ENCODE measurements at places on chromosomes 11 and 22.

DNA sequence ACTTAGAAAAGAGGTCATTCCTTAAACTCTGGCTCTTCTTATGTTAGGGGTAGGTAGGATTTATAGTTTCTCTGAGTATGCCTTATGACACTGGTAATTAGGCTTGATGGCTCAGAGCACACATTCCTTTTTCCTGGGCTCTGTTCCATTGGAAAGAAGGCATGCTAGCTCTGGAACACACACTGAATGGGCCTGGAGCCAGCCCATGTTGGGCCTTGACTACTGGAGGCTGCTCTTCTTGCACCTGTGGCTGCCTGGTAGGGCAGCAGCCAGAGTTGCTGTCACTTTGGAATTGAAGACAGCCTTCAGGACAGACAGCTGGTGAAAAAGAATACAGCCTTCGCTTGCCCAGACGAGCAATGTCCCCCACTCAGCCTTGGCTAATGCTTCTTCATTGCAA lies 18.2 kb downstream of the MCAM start:
- DNase-seq = no peak

DNA sequence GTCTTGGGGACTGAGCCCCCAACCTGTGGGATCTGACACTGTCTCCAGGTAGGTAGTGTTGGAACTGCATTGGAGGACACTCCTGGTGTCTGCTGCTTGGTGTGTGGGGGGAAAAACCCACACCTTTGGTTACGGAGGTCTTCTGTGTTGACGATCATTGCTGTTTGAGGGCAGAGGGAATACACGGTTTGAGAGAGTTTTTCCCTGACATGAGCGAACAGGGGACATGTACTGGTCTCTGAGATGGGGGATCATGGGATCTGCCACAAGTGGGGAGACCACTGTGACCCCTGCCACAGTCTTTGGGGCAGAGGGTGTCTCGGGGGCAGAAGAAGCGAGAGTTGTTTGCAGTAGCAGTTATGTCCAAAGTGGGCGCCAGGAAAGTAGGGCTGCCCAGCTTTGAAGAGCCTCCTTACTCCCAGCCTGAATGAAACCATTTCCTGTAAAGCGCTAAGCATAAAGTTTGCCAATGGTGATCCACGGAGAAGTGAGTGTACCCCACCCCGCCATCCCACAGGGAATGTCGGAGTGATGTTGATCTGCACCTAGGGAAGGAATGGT lies 5.4 kb upstream of the SAA2 start:
- no peak for DNase-seq

DNA sequence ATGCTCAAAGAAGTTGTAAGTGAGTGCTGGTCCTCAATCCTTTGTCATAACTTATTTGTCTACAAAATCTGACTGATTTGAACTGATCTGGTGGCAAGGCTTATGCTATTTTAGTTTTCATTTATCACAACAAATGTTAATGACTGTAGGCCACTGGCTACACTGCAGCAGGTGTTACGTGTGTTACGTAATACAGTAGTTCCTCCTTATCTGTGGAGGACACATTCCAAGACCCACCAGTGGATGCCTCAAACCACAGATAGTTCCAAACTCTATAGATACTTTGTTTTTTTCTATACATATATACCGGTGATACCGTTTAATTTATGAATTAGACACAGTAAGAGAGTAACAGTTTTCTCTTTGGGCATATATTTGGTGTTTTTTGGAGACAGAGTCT lies 7.0 kb downstream of the MADD start:
- DNase-seq = no peak

GRCh38 chr11:86119077-86119476 lies 50.2 kb upstream of the PICALM start:
- DNase-seq = peak; percentile 19

DNA sequence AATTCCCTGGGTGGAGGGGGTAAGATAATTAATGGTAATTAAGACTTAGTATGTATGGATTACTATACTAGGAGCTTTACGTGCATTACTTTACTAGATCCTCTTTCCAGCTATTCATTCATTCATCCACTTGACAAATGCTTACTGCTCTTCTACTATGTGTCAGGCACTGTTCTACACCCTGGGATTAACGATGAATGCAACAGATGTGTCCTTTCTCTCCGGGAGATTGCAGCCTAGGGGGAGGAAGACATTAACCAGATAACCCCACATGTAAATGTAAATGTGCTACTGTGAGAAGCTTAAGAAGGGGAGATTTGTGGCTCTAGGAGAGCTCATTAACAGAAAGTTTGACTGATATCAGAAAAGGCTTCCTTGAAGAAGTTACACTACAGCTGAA lies 1.7 kb downstream of the ANKK1 start:
- DNase-seq = no peak

GRCh38 chr11:80346353-80347059 lies 905.7 kb upstream of the TENM4 start:
- DNase-seq = no peak

DNA sequence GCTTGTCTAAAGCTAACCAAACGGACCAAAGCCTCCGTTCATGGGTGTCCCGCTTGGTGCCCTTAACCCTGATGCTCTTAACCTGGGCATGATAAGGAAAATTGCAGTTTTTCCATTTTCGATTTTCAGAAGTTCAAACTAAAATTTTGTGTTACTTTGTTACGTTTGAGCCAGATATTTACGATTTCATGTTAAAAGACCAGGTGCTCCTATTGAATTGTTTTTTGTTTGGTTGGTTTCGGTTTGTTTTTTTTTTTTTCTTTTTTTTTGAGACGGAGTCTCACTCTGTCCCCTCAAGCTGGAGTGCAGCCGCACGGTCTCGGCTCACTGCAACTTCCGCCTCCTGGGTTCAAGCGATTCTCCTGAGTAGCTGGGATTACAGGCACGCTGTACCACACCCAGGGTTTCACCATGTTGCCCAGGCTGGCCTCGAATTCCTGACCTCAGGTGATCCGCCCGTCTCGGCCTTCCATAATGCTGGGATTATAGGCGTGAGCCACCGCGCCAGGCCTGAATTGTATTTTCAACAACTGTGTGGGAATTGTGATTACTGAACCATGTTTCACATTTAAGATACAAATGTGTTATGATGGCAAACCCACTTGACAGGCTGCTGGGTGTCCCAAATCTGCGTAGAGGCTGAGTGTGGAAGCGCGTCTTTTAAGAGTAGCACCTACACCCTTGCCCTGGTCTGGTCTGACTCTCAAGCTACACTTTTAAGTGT lies 864 bp upstream of the USP28 start:
- DNase-seq = no peak

DNA sequence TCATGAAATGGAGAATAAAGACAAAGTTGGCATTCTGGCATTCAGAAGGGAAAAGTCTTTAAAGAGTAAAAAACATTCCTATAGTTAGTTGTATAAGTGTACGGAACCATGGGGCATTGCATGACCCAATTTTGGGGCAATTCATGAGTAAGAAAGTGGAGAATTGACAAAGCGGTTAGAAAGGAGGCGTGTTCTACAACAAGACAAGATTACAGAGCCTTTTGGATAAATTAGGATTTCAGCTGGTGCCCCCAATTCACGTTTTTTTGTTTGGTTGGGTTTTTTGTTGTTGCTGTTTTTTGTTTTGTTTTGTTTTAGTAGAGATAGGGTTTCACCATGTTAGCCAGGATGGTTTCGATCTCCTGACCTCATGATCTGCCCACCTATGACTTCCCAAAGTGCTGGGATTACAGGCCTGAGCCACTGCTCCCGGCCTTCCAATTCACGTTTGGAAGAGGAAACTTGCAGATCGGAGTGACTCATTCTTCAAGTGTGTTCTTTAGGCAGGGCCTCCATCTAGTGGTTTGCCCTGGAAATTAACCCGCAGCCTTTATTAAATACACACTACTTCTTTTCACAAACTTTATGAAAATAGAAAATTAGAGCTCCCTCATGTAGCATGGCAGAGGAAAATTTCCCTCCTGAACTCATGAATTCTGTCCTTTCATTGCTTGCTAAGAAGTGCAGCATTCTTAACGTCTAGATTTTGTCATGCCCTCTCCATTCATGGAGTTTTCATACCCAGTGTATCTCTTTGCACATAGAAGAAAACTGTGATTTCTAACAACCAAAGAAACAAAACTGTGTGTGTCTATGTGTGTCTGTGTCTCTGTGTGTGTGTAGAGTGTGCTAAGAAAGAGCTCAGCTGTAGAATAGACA lies 118.1 kb downstream of the BBOX1 start:
- peak; percentile 70 for DNase-seq

- DNase-seq = no peak
Observed at GRCh38 chr11:1039481-1040427, 3.2 kb upstream of the MUC6 start.

GRCh38 chr11:875769-876301 lies 33.2 kb downstream of the TSPAN4 start:
- DNase-seq = no peak

DNA sequence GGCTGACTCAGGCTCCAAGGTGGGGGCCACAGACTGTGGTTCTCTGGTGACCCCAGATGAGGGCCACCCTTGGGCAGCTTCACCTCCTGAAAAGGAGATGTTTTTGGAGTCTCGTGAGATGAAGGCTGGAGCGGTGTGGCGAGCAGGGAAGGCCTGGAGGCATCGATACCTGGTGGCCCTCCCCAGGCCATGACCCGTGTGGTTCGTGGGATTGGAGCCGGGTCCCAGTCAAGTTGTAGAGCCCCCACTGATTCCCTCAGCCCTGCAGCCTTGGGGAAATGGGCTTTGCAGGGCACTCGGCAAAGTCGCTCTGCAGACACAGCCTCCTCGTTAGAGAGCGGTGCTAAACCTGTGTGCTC lies 1083.4 kb downstream of the BRD1 start:
- DNase-seq = no peak

DNA sequence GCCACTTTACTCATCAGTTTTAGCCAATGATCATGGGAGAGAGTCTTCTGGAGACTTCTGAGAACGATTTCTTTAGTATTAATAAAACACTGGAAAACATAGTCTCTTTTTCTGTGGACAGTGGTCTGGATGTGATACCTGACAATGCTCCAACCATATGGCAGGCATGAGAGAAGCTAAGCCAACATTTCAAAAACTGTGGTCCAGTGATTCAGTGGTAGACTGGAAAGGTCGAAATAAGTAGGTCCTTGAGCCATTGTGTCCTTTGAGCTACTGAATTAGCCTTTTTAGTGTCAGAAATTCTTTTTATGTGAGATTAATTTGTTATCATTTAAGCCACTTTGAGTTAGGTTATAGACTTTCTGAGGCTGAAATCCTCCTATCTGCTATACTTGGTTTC lies 197.7 kb upstream of the CTSC start:
- DNase-seq = no peak

DNA sequence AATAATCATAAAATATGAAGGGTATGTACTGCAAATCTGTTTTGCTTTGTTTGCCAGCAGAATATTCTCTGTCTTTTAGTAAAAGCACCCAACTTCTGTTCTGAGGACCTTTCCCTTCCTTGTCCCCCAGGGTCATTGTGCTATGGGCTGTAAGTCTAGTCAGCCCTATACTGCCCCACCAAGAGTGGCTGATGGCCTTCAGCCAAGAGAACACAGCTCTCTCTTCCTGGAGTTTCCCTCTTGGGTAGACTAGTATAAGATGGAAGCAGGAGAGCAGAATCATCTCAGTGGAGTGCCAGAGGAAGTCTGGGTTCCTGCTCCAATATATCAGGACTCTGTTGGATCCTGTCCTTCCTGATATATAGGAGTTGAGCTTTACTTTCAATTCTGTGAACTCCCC lies 29.0 kb downstream of the MMP13 start:
- DNase-seq = no peak

DNA sequence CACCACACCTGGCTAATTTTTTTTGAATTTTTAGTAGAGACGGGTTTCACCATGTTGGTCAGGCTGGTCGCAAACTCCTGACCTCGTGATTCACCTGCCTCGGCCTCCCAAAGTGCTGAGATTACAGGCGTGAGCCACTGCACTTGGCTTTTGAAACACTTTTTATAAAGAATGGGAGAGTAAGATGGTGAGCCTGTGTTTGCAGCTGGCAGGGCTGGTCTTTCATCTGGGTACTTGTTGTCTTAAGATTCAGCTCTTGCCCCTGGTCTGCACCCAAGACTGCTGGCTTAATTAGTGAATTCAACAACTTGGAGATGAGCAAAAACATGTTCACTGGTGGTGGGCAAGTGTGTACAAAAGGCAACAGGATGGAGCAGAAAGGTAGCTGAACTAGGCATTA lies 4.0 kb downstream of the TSPAN18 start:
- DNase-seq = no peak

GRCh38 chr11:62922189-62922589 lies 1.0 kb upstream of the CHRM1 start:
- no peak for DNase-seq

DNA sequence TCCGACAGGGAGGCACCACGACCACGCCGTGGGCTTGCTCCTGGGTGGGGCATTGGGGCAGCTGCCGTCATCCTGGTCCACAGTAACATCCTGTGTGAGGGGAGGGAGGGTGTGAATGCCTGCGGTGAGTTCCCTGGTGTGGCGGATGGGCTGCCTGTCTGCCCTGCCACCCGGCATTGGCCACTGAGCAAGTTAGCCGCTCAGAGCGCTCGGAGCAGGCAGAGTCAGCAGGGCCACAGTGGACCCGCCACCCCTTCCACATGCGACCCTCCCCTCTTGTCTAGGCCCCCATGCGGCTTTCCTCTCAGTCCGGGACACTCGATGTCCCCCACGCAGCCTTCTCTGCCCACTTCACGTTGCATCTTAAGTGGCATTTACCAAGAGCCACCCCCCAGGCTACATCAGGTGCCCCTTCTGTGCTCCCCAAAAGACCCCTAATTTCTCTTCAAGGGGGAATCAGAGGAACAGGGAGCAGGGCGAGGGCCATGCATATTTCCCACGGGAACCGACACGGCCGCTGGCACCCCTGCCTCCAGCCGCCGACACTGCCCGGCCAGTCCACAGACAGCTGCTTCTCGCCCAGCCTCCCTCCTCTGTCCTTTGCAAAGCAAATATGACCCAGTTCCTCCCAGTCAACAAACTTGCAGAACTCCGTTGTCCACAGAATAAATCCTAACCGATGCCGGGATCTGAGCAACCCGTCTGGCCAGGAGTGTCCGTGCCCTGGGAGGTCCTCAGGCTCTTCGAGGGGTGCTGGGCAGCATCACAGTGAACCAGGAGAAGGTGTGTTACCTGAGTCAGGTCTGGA lies 1482.1 kb downstream of the TBC1D22A start:
- no peak for DNase-seq

DNA sequence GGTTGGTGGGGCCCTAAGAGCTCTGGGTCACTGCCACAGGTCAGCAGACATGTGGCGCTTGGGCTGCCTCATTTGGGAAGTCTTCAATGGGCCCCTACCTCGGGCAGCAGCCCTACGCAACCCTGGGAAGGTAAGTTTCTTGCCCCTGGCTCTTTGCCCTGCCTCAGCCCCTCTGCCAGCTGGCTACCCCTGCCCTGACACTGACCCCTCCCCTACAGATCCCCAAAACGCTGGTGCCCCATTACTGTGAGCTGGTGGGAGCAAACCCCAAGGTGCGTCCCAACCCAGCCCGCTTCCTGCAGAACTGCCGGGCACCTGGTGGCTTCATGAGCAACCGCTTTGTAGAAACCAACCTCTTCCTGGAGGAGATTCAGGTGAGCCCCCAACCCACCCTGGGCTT lies 1.9 kb downstream of the SCYL1 start:
- DNase-seq = no peak

DNA sequence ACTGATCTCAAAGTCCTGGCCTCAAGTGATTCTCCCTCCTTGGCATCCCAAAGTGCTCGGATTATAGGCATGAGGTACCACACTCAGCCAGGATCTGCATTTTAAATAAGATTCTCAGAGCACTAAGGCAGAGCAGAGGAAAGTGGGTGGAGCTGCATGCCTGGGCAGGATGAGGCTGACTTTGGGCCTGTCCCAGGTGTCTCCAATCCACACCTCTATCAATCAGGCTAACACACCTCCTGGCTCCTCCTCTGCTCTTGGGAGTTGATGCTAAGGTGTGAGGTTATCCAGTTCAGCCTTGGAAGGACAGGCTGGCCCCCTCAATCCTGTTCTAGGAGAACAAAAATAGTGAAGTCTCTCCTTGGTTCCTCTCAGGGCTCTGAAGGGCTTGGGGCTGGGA lies 30.2 kb upstream of the P2RY2 start:
- no peak for DNase-seq

Measured in NCI-H1105 treated with DMSO at 0.1 percent for 48 hours (cell line).